ENCODE measurements at places on chromosomes 6 and 20.

- no peak for DNase-seq
Observed at GRCh38 chr6:91279740-91280493, 693.0 kb upstream of the MAP3K7 start.

- DNase-seq: no peak
Observed at GRCh38 chr6:23013776-23014175, 444.4 kb downstream of the HDGFL1 start.

DNA sequence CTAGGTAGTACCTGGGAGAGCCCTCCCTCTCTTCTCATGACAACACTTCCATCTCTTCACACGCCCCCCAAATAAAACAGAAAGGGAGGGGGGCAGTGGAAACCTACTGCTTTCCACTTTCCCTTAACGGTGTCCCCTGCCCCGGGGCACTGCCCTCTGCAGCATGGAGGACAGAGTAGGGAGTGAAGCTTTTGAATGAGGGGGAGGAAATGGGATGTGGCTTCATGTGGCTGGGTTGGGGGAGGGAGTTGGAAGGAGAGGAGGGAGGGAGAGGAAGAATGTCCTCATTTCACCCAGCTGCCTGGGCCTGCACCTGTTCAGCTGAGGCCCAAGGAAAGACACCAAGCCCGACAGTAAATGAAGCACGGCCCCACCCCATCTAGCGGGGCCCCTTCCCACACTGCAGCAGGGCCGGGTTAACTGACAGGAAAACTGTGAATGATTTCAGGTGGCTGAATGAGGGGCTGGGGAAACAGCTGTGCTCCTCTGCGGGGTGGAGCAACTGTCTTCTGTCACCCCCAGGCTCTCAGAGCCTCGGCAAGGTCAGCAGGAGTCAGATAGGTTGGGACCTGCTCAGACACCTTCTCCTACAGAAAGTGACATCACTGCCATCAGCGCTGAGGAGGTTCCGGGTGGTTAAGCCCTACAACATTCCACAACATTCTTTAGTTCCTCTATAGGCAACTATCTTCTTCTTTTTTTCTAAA lies 40.0 kb upstream of the TAF8 start:
- peak; percentile 48 for DNase-seq

- no peak for DNase-seq
Observed at GRCh38 chr6:1739680-1740079, 130.0 kb downstream of the FOXC1 start.

GRCh38 chr6:4358414-4359107 lies 223.2 kb upstream of the ECI2 start:
- peak; percentile 81 for DNase-seq

DNA sequence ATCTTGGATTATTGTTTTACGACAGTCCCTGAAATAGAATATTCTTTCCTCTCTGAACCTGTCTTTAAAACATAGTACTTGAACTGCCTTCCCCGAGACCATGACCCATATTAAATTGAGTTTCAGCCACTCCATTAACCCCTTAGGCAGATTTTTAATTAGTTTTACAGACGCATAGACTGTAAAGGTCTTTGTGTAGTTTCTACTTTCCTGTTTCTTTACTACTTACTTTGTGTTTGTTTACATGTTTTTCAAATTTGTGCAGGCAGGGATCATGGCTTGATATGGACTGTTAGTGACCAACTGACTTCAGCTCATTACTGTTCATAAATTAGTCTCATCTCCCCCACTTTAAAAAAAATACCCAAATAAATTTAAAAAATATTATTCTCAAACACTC lies 53.8 kb downstream of the FYN start:
- no peak for DNase-seq

- DNase-seq: no peak
Observed at GRCh38 chr20:49594931-49595315, 27.0 kb upstream of the PTGIS start.

GRCh38 chr20:57772349-57772964 lies 62.6 kb upstream of the PMEPA1 start:
- DNase-seq: no peak

DNA sequence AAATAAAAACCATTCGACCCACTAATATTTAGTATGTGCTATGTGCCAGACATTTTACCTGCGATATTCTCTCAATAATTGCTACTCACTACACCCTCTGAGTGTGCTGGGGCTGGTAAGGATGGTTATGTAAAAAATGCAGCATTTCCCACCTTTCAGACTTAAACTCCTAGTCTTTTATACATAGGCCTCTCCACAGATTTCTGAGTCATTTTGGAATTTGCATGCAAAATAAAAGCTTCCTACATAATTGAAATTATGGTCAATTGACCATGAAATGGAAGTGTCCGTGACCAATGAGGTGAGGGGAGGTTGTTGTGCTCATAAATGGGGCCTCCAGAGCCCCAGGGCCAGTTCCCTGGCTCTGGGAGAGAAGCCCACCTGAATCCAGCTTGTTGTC lies 37.7 kb upstream of the MAFB start:
- DNase-seq: no peak

DNA sequence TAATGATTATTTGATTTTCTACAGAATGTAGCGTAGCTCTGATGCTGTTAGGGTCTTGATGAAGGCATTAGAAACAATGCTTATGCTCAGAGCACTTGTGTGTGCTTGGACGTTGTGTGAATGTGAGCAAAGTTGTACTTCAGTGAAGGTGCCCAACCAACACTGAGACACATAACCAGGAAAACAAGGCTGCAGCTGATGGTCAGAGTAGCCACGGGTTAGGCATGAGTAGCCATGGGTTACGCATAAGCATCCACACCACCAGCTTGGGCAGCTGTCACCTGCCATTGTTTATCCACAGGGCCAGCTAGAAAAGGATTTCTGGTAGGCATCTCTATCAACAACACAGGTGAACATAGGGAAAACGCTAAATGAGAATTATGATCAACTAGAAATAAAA lies 326.6 kb downstream of the NRN1 start:
- DNase-seq: no peak

DNA sequence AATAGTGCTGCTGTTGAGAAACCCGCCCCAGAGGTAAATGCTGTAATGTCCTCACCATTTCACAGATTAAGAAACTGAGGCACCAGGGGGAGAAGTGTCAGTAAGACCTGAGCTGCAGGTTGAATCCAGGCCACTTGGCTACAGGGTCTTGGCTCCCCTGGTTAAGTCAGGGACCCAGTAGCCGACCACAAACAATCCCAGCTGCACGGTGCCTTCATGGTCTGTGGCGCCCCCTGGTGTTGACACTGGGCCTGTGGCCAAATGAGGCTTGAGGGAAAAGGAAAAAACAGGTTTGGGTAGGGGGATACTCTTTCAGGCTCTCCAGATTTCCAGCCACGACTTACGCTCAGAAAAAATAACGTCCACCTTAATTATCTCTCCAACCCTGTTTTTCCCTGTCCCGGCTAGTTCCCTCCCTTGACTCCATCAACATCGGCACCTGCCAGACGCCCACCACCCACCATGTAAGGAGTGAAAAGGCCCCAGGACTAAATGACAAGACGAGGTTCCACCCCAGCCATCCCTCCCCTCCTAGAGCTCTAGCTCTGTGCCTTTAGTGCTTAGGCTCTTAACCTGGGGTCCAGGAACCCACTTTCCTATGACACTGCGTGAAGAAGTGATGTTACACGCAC lies 47.7 kb upstream of the POLR1H start:
- peak; percentile 32 for DNase-seq

All from small intestine (tissue), 16 donors.